ENCODE measurements at places on chromosomes 16 and 17.

DNA sequence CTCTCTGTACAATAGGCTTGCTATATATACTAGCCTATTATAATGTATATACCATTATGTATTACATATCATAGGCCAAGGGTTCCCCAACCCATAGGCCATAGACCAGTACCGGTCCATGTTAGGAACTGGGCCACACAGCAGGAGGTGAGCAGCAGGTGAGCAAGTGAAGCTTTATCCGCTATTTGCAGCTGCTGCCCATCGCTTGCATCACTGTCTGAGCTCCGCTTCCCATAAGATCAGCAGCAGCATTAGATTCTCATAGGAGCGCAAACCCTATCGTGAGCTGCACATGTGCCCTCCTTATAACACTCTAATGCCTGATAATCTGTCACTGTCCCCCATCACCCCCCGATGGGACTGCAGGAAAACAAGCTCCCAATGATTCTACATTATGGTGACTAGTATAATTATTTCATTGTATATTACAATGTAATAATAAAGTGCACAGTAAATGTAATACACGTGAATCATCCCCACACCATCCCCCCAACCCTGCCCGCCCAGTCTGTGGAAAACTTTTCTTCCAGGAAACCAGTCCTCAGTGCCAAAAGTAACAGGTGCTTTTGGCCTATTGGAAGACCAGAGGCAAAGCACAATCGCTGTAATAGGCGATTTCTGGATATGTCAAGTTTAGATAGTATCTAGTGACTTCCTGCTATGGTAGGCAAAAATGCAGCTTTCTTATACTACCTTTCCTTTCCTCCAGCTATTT, 84.1 kb downstream of the MYH11 start:
- no peak for DNase-seq

DNA sequence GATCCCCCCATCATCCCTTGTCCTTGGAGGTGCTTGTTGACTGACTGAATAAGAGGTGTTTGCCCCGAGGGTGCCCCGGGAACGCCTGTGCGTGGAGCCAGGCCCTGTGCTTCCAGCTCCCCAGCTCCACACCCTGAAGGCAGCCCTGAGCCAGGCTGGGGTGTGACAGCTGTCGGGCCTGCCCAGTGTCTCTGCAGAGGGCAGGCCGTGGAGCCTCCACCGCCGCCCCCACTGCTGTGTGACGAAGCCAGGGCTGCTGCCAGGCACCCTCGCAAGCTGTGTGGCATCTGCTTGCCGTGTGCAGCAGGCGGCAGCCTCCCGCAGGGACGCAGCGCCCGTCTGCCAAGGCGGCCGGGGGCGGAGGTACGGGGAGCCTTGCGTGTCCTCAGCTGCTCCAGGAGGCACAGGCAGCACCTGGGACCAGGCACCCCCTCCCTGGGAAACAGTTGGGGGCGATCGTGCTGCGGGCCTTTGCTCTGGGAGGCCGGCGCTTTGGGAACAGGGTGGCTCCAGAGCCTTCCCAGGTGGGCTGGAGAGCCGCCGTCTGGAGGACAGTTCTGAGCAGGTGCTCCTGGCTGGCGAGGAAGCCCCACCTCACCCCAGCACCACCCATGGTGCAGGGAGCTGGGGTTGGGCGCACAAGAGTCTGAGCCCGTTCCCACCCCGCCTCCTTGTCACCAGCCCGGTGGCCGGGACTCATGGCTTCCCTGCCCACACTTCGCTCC, 26.6 kb downstream of the GSE1 start:
- no peak for DNase-seq

DNA sequence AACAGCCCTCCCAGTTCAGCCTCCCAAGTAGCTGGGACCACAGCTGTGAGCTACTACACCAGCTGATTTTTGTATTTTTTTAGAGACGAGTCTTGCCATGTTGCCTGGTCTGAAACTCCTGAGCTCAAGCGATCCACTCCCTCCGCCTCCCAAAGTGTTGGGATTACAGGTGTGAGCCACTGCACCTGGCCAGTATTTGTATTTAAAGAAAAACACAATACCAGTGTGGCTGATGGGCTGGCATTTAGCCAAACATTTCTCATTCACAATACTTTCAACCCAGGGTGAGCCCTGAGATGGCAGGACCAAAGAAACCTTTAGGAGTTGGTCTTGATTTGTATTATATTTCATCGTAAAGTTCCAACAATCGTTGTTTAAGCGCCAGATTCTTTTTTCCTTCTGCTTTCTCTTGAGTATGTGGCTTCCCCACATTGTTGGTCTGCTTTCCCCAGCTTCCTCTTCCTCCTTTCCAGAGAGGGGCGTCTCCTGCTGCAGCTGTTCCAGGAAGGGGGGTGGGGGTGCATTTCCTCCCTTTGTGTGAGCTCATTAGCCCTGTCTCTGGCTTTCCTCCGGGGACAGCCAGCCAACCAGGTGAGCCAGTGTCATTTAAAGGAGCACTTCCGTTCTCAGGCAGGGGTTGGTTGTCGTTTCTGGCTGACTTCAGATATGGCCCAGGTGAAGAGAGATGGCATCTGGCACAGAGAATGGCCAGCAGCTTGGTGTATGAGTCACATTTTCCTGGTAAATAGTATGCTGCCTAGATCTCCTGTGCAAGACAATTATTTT, 79.9 kb downstream of the GPRC5B start:
- DNase-seq = no peak

GRCh38 chr16:72098936-72099335, 5.3 kb downstream of the DHX38 start:
- DNase-seq = no peak

DNA sequence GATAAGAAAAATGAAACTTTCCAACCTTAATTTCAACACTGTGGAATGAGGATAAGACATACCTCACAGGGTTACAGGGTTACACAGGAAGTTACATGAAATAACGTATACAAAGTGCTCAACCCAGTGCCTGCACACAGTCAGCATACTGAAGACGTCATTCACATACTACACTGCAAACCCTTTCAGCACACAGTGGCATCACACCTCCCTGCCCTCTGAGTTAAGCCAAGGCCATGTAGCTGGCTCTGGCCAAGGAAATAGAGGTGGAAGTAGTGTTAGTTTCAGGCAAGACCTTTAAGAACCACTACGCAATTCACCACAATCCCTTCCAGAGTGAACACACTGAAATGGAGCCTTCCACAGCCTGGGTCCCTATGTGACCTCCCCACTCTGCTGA, 46.6 kb upstream of the GSG1L start:
- DNase-seq = no peak

- DNase-seq = no peak
Measured at GRCh38 chr16:31764103-31764502, 109.5 kb upstream of the ZNF267 start.

- no peak for DNase-seq
Measured at GRCh38 chr17:49436174-49436573, 21.5 kb upstream of the PHB1 start.

DNA sequence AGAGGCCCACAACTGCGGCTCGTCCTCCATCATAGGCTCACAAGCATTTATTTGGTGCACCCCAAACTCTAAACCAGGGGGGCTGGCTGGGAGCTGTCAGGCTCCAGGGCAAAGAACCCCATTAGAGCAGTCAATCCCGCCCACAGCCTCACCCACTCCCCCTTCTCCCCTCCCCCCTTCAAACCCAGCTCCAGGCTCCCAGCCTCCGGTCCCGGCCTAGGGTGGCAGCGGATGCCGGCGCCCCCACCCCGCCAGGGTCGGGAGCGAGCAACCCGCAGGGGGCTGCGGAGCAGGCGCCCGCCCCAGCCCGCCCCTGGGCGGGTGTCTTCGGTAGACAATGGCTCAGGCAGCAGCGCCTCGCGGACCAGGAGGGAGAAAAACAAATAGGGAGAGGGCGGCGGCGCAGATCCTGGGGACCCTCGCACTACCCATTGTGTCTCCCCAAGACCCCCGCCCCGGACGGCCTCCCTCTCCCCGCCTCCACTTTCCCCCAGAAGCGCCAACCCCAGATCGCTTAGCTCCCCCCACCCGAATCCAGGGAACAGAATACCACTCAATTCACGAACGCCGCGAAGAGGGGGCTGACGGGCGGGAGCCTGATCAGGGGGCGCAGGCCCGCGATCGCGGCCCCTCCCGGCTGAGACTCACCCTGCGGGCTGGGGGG, 572 bp downstream of the FAM171A2 start:
- peak; percentile 67 for DNase-seq

GRCh38 chr17:44205962-44206824, 6.5 kb upstream of the ATXN7L3 start:
- no peak for DNase-seq

GRCh38 chr16:69329369-69330285, 761 bp downstream of the PDF start:
- DNase-seq = peak; percentile 64

- no peak for DNase-seq
Measured at GRCh38 chr16:62967163-62967562, 930.9 kb upstream of the CDH8 start.

DNA sequence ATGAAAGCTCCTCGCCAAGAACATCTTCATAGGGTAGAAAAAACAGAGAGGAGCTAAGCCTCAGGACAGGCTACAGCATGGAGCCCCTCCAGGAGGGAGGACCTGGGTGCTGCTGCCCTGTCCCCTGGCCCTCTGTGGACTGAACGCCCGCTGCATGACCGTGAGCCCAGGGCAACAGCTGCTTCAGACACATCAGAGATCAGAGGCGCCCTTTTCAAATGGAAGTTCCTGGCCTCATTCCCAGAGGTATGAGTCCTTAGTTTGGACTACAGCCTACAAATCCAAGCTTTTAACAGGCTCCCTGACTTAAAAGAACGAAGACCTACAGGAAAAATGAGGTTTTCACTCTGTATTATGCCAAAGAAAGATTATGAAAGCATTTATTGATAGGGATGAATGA, 48.5 kb downstream of the ZNF18 start:
- DNase-seq = no peak

GRCh38 chr17:31687505-31688126, 171.4 kb downstream of the COPRS start:
- DNase-seq = no peak

- DNase-seq = no peak
Measured at GRCh38 chr16:66714654-66715307, 18.2 kb upstream of the CMTM4 start.

- no peak for DNase-seq
Measured at GRCh38 chr16:64882078-64882784, 239.6 kb downstream of the CDH11 start.

DNA sequence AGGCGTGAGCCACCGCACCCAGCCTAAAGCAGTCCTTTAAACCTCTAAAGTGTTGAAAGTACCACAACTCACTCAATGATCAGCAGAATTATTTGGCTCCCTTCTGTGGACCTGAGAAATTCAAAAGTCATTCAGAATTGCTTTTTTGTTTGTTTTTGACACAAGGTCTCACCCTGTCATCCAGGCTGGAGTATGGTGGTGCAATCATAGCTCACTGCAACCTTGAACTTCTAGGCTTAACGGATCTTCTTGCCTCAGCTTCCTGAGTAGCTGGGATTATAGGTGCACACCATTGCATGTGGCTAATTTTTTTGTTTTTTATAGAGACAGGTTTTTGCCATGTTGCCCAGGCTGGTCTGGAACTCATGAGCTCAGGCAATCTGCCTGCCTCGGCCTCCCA, 44.3 kb downstream of the TRAF4 start:
- DNase-seq = no peak

DNA sequence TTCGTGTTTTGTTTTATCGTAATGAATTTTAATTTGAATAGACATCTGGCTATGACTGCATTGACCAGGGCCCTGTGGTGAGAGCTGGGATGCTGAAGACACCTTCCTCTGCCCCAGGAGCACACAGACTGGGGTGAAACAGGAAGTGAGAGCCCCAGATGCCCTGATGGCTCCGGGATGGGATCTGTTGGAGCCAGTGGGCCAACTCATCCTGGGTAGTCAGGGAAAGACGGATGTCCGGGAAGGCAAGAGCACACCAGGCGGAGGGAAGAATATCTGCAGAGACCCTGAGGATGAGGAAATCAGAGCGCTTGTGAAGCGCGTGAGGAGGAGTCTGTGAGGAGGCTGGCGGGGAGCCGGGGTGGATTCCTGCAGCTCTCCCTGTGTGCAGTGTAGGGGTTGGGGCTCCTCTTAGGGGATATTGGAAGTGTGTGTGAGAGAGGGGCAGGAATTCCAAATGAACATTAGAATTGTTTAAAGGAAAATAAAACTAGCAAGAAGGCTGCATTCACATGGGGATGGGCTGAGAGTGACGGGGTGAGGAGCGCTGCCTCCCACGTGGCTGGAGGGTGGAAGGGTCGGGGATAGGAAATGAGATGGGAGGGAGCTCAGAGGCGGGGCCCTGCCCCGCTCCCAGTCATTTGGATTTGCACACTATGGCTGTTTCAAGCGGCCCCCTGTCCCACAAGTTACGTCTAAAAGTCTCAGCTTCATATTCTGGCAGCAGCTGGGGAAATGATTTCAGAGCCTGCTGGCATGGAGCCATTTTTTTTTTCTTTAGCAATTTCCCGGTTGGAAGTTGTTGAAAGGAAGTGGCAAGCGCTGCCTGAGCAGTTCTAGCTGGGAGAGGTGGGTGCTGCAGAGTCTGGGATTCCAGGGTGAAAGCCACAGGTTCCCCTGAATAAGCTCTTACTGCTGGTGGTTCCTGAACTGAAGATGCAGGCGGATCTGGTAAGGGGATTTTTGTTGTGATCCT, 71.2 kb upstream of the LGALS9 start:
- no peak for DNase-seq

DNA sequence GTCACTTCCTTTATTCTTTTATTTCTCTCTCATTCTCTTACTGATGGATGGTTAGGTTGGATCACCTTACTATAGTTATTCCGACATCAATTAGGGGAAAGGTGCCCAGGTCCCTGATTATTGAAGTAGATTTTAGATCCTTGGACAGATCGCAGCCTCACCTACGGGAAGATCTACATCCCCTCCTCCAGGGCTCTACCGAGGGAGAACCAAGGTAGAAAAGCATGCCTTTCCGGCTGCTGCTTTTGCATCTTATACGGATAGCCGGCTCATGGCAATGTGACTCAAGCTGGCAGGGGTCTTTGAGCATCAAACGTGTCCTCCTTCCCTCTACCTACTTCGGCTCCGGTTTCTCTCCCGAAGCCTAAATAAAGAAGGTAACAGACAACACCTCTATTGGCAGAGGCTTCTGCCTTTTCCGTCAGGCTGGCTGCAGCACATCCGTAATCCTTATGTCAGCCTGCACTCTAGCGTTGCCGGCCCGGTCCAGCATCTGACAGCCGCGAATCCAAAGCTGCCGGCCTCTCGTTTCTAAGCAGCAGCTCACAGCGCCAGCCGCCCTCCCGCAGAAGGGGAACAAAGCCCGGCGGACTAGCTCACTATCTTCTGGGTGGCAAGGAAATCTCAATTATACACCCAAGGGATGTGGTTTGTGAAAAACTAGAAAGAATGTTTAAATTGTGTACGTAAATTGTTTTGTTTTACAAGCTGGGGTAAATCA, 46.9 kb downstream of the IRX6 start:
- no peak for DNase-seq

DNA sequence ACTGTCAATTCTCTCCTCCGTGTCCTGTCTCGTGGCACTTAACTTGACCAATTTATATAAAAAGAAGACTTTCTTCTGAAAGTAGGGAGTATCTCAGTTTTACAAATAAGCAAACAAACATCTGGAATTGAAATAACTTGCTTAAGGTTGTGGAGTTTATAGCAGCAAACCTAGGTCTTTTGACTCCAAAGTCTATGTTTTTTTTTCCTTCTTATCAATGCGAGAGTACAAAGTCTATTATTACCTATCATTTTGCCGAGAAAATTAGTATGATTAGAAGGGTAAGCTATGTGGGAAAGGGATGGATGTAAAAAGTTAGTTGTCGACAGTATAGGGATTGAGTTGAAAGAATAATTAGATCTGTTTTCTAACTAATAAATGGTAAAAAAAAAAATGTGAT, 50.4 kb downstream of the PPM1E start:
- DNase-seq = no peak

- no peak for DNase-seq
Measured at GRCh38 chr16:16113076-16113475, 110.2 kb downstream of the ABCC6 start.

GRCh38 chr17:78615631-78616030, 38.4 kb upstream of the DNAH17 start:
- DNase-seq = no peak

All from GM10248 (cell line).